ENCODE measurements at places on chromosomes 16 and 17.

GRCh38 chr16:56422896-56423441, 2.4 kb downstream of the AMFR start:
- DNase-seq, result no peak

GRCh38 chr16:67188798-67189197, 1.1 kb downstream of the EXOC3L1 start:
- DNase-seq, result no peak

DNA sequence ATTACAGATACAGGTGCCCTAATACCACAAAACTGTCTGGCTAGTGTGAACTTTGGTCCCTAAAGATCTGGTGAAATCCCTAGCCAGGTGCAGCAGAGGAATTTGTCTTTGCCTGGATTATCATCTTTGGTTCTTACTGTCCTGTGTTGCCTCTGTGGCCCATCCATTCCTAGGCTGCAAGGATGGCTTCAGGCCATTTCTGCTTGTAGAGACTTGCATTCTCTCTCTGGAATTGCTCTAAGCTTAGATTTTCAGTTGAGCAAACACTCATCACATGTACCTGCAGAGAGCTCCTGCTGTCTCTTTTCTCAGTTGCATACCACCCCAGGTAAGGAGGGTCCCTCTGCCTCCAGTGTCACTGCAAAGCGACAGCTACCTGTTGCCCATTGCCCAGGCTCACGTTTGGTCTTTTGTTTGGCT, 114.9 kb downstream of the PRKCA start:
- DNase-seq, result no peak

DNA sequence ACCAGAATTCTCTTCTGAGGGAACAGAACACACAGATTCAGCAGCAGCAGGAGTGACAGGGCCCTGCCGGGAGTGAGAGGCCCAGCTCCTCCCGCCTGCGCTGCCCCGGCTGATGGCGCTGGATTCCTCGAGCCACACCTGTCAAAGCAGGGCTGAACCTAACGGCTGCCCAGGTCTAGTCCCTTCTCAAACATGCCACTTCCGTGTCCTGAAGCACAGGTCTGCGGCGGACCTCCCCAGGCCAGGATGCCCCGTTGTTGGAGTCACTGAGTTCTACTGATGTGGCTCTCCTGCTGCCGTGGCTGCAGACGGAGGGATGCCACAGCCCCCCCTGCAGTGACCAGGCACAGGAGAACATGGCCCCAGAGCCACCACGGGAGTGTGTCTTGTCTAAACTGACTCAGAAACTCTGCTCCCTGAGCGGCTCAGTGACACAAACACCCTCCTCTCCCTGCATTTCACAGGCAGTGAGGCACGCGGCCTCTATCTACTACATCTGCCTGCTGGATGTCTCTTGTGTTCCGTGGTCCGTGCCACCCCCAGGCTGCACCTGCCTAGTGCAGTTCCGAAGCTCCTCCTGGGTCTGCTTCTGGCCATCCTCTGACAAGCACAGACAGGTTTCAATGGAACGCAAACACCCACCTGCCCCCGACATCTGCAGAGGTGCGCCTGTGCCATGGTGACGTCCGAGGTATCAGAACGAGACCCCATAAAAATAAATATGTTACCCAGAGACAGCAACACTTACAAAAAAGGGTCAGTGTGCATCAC, 44.7 kb upstream of the DNAH17 start:
- DNase-seq, result no peak

DNA sequence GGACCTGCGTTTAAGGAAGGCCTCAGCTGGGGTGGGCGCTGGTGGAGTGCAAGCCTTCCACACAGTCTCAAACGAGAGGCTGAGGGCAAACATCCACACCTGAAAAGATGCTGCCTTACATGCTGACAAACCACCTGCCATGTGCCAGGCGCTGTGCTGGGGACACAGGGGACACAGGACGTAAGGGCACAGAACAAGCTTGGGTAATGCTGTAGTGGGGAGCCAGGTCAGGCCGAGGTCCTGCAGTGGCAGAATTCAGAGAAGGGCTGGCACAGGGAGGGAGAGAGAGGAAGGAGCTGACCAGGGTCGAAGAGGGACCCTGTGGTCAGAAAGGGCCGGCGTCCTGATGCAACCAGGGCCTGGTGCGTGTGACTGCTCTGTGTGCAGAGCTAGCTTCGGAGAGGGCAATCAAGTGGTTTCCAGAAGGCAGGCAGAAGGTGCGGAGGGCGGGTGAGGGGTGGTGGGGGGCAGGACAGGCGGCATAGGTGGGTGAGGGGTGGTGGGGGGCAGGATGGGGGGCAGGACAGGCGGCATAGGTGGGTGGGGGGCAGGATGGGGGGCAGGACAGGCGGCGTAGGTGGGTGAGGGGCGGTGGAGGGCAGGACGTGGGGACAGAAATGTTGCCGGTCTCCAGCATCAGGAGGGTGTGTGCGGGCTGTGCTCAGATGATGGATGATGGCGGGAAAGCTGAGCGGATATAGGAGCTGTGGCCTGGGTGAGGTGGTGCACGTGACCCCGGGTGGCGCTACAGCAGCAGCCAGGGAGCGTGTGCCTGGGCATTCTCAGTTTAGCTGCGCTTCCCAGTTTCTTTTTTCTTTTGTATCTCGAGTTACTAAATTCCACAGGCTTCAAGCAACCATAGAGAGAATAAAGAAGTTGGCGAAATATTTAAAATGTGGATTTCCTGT, 18.8 kb downstream of the TELO2 start:
- no peak for DNase-seq

- DNase-seq, result no peak
Observed at GRCh38 chr16:14301169-14302030, 230.3 kb downstream of the MRTFB start.

DNA sequence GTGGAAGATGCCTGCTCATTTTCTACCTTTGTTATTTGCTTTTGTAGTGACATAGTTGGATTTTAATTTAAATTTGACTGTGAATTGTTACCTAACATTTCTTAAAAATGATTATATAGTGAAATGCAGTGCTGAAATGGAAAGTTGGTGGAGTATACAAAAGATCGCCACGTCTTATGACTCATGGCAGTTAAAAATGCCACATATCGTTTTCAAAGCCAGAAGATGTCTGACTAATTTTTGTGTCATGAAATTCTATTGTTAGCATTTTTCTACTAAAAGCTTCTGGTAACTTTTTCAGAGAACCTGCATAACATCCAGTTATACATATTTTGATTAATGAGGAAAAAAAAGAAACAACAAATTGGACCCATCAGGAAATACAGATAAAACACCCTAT, 20.6 kb downstream of the MAP2K4 start:
- no peak for DNase-seq

DNA sequence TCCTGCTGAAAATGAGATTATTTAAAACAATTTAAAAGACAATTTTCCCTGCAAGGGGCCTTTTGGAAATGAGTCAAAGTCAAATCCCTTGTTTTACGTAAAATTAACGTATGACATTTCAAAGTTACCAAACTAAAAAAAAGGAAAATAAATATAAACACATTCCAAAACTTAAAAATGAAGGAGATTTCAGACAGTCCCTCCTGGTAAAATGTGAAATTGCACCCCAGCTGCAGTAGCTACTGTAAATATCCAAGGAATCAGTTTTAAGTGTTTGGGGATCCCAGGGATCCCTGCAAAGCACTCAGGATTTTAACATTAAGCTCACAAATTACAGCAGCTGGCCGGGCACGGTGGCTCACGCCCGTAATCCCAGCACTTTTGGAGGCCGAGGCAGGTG, 63.3 kb downstream of the NXN start:
- no peak for DNase-seq

- DNase-seq, result no peak
Observed at GRCh38 chr16:87581857-87582215, 20.5 kb upstream of the JPH3 start.

- DNase-seq, result no peak
Observed at GRCh38 chr16:55469821-55470532, 9.0 kb upstream of the MMP2 start.

GRCh38 chr17:39782980-39783379, 45.2 kb downstream of the GRB7 start:
- DNase-seq, result no peak

- no peak for DNase-seq
Observed at GRCh38 chr16:73879621-73880020, 417.0 kb upstream of the PSMD7 start.
